Neuronal stem cell (in vitro differentiated cells): ENCODE measurements at places on chromosomes 5 and 9.

DNA sequence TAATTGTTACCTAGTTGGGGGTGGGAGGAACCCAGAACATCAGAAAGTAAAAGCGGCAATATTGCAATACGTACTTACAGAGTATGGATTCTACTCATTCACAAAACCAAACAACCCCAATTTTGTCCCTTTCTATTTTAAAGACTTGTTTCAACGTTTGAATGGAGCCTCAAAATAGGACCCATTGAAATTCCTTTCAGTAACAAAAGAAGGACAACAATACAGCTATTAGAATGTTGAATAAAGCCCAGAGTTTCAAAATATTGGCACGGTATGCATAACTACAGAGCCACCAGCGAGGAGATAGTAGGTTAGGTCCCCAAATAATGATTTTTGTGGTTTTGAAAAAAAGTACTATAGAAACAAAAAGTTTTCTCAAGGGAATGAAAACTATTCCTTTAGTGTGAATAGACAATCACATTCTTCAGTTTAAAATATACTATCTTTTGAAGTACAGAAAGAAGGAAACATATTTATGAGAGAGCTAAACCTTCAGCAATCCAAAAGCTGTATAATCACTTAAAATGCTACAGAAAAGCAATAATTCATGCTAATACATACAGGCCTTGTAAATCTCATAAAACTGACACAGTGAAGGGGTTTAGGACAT lies 235.5 kb downstream of the RFX3 start:
- DNase-seq: peak; percentile 5

GRCh38 chr5:142701673-142702311 lies 15.9 kb upstream of the FGF1 start:
- DNase-seq: no peak

GRCh38 chr5:33758737-33759136 lies 133.1 kb downstream of the ADAMTS12 start:
- DNase-seq: no peak

- no peak for DNase-seq
These were observed 648.5 kb downstream of the BNC2 start for GRCh38 chr9:16221822-16222547.

DNA sequence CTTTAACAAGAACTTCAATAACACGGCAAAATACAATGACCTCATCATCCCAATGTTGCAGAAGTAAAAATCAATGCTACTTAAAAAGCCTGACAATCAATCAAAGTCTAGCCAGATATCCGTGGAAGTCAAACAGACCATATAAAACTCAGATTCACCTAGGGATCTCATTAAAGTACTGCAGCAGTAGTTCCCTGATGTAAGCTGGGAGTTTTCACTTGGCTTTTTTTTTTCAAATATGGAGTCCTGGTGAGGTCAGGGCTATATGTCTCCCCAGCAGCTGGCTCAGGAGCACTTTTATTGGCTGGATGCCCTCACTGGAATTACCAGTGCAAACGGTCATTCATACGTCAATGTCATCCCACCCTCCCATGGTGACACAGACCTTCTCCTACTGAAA lies 220.6 kb upstream of the SLC30A5 start:
- DNase-seq: no peak
